ENCODE measurements at places on chromosomes 12 and 14. TPM values are rescaled to one million over a fixed set of nuclear protein-coding genes. Genes with fewer than 3 reads are reported as not detected.

The CCDC38 gene
- total RNA-seq, result under 0.01 TPM

The TMEM30B gene
- total RNA-seq, result 2.4 TPM

The ABCC9 gene
- 0.37 TPM for total RNA-seq

The SCNN1A gene
- total RNA-seq, result not detected

The SLC35F4 gene
- not detected for total RNA-seq

The CCDC177 gene
- not detected for total RNA-seq

The FAM90A1 gene
- total RNA-seq, result 0.06 TPM

The ZNF140 gene
- 32.0 TPM for total RNA-seq

The SLC6A12 gene
- 0.12 TPM for total RNA-seq

The PNP gene
- total RNA-seq, result 64.6 TPM

The RNASE7 gene
- total RNA-seq, result not detected

The DCTN2 gene
- 94.4 TPM for total RNA-seq

The CCNK gene
- 48.1 TPM for total RNA-seq

The SIX1 gene
- total RNA-seq, result 0.79 TPM

The IL26 gene
- total RNA-seq, result not detected

The HOXC6 gene
- total RNA-seq, result not detected

The TCHP gene
- total RNA-seq, result 9.5 TPM

The SIRT4 gene
- 0.79 TPM for total RNA-seq

The LUM gene
- total RNA-seq, result 1,118 TPM

The ZCCHC8 gene
- total RNA-seq, result 13.0 TPM

The RD3L gene
- total RNA-seq, result not detected

The C3AR1 gene
- 0.40 TPM for total RNA-seq

The ABHD12B gene
- total RNA-seq, result not detected

The RNASE4 gene
- total RNA-seq, result 44.2 TPM
